ENCODE measurements at places on chromosomes 7 and 10. TPM values are rescaled to one million over a fixed set of nuclear protein-coding genes. Genes with fewer than 3 reads are reported as not detected.

CYP2C18 gene
- total RNA-seq: not detected

GRCh38 chr10:52020702-52021101 lies 293.4 kb upstream of the DKK1 start:
- H3K4me1 ChIP-seq: no peaks in the 10 kb centered on the region
- no peaks in the 10 kb centered on the region for H3K36me3 ChIP-seq
- H3K4me3 ChIP-seq: no peak overlapping the region

- no peaks in the 10 kb centered on the region for H3K36me3 ChIP-seq
- H3K4me1 ChIP-seq: no peaks in the 10 kb centered on the region
- no peak overlapping the region for H3K4me3 ChIP-seq
- no peak for DNase-seq
- H3K27me3 ChIP-seq: no peaks in the 10 kb centered on the region
Measured at GRCh38 chr10:18229826-18230225, 89.6 kb downstream of the CACNB2 start.

- H3K27ac ChIP-seq: no peak overlapping the region
- no peak overlapping the region for H3K4me3 ChIP-seq
- H3K4me1 ChIP-seq: no peaks in the 10 kb centered on the region
- no peaks in the 10 kb centered on the region for H3K36me3 ChIP-seq
- DNase-seq: no peak
Measured at GRCh38 chr7:152588350-152588749, 87.6 kb downstream of the XRCC2 start.

GRCh38 chr7:87223666-87224065 lies 4.1 kb upstream of the TMEM243 start:
- no peaks in the 10 kb centered on the region for H3K36me3 ChIP-seq
- no peak overlapping the region for H3K27ac ChIP-seq
- H3K4me3 ChIP-seq: no peak overlapping the region
- H3K27me3 ChIP-seq: peaks cover 29% of the 10 kb centered on the region
- peaks cover 11% of the 10 kb centered on the region for H3K4me1 ChIP-seq

GRCh38 chr7:54788664-54789063 lies 29.7 kb upstream of the SEC61G start:
- no peak overlapping the region for H3K27ac ChIP-seq
- no peaks in the 10 kb centered on the region for H3K4me1 ChIP-seq
- H3K4me3 ChIP-seq: no peak overlapping the region
- H3K36me3 ChIP-seq: no peaks in the 10 kb centered on the region
- peaks cover 26% of the 10 kb centered on the region for H3K27me3 ChIP-seq

TRIM73 gene
- 1.4 TPM for total RNA-seq
